AG09319 (cell line): ENCODE measurements at places on chromosomes 5 and 9.

DNA sequence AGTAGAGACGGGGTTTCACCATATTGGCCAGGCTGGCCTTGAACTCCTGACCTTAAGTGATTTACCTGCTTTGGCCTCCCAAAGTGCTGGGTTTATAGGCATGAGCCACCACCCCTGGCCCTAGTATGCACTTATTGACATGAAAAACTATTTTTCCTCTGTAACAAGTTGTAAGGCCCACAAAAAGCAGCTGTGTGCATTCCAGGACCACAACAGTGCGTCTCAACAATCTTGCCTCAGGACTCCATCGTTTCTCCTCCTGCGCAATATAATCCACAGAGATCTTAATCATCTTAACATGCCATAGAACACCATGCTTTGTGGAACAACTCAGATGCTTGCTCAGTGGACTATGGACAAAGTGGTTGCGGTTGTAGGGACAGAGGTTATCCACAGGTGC lies 10.2 kb downstream of the OR2V1 start:
- DNase-seq, result no peak

GRCh38 chr5:74224331-74224730 lies 416.2 kb downstream of the ENC1 start:
- DNase-seq, result no peak

DNA sequence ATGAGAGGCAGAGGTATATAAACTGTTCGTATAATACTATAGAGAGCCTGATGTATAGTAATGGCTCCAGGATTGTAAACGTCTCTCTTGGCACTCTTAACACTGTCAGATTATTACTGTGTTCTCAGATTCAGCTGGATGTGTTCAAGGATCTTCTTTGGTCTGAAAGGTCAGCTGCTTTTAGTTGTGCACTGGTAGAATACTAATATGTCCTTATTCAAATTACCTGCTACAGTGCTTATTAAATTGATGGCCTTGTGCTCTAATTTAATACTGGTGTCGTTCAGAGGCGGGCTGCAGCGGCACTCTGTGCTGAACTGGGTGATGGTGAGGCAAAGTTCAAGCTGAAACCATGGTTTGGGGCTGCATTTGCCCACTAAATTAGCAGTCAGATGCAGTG lies 216.7 kb upstream of the ARRDC3 start:
- DNase-seq, result no peak

GRCh38 chr9:110078604-110079003 lies 129.4 kb downstream of the C9orf152 start:
- no peak for DNase-seq

GRCh38 chr5:136802383-136802782 lies 437.0 kb upstream of the TRPC7 start:
- no peak for DNase-seq

DNA sequence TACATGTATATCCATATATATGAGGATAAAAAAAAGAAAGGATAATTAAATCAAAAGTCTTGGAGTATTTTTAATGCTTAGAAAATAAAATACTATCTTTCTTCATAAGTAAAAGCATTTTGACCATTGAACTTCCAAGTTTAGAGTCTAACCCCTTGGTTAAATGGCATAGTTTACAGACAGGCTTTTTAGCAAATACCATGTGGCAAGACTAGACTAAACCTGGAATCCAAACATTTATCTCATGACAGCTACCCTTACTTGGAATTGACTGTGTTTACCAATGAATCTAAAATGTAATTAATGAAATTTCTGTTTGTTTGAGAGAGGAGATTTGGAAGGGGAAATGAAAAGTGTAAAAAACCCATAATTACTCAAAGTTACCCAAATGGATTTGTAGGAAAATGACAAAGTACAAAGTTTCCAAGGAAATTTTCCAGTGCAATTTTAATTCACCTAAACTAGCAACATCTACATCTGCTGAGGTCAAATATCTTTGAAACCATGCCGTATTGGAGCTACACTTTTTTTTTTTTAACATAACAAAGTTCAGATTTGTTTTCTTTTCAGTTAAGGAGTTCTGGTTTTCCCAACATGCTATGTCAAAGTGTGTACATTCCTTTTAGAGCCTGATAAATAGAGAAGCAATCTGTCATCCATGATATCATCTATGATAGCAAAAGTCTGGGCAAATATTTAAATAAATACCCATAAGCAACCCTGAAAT lies 272.1 kb upstream of the DAB2 start:
- no peak for DNase-seq

DNA sequence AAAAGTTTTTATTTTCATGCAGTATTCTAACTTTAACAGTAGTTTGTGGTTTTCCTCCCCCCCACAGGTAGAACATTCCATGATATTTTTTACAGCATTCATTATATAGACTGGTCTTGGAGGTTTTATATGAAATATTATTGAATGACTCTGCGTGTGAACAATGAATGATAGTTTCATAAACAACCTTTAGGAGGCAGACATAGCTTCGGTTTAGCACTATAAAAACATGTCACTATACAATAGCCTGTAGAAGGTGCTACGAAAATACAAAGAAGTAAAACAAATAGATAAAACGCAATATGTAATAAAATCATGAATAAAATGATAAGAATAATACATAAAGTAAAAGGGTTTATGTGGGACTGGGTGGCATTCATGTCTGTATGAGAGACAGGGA lies 8.5 kb downstream of the KLF4 start:
- DNase-seq, result no peak

DNA sequence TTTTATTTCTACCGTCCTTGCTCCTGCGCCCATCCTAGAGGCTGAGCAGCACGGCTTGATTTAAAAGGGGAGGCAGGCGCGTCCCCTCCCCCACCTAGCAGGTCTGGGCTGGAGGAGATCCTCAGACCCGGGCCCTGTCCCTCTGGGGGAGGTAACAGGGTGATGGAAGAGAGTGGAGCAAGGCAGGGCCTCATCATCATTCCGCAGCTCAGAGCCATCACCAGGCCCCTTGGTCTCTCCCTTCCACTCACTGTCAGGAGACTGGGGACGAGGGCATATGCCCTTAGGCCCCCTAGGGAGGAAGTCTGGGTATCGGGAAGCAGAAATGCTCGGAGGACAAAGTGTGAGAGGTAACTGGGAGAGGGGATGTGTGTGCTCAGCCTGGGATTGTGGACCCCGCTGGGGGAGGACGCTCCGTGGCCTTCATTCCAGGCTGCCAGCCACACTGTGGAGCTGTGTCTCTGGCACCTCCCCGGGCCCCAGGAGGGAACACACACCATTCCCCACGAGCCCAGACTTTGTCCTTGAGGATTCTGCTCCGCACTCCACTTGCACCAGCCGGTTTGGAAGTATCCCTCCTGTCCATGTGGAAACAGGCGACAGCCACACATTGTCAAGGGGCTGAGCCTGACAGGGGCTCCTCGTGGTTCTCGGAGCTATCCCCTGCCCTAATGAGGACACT lies 761 bp downstream of the REEP2 start:
- no peak for DNase-seq
